ENCODE measurements at places on chromosomes 13 and 19. TPM values are rescaled to one million over a fixed set of nuclear protein-coding genes. Genes with fewer than 3 reads are reported as not detected.
A peak's percentile ranks its signal among the peaks of the same experiment; 100 is the strongest.

DNA sequence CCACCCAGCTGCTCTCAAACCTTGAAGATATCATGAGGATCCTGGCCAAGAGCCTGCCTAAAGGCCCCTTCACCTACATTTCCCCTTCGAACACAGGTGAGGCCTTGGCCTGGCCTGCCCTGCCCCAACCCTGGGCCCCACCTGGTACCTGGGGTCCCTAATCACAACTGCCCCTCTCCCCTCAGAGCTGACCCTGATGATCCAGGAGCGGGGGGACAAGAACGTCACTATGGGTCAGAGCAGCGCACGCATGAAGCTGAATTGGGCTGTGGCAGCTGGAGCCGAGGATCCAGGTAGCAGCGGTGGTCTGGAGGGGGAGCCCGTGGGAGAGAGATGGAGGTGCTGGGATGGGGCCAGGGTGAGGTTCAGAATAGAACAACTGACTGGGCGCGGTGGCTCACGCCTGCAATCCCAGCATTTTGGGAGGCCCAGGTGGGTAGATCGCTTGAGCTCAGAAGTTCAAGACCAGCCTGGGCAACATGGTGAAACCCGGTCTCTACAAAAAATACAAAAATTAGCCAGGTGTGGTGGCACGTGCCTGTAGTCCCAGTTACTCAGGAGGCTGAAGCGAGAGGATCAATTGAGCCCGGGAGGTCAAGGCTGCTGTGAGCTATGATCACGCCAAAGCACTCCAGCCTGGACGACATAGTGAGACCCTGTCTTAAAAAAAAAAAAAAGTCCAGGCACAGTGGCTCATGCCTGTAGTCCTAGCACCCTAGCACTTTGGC is 17.5 kb downstream of the DDX39A start:
- no peak for DNase-seq

The PTGER1 gene
- total RNA-seq, result 0.12 TPM

- no peak for DNase-seq
Observed at GRCh38 chr19:49554701-49555181, 25.6 kb downstream of the NOSIP start.

- no peak for DNase-seq
Observed at GRCh38 chr13:90618133-90618532, 729.4 kb upstream of the MIR17HG start.

The ZNF723 gene
- not detected for total RNA-seq

- DNase-seq, result no peak
Observed at GRCh38 chr13:51235186-51235585, 13.0 kb downstream of the FAM124A start.

The PRSS57 gene
- total RNA-seq, result not detected

The PTH2 gene
- not detected for total RNA-seq

GRCh38 chr19:55640577-55641425 is at the start of gene ZNF580:
TSS of gene ZNF580 (plus strand) at chr19:55641002. CDS start at chr19:55642509, 1,507 bp downstream.
- DNase-seq, result peak; percentile 78

The MYBPC2 gene
- total RNA-seq, result not detected

DNA sequence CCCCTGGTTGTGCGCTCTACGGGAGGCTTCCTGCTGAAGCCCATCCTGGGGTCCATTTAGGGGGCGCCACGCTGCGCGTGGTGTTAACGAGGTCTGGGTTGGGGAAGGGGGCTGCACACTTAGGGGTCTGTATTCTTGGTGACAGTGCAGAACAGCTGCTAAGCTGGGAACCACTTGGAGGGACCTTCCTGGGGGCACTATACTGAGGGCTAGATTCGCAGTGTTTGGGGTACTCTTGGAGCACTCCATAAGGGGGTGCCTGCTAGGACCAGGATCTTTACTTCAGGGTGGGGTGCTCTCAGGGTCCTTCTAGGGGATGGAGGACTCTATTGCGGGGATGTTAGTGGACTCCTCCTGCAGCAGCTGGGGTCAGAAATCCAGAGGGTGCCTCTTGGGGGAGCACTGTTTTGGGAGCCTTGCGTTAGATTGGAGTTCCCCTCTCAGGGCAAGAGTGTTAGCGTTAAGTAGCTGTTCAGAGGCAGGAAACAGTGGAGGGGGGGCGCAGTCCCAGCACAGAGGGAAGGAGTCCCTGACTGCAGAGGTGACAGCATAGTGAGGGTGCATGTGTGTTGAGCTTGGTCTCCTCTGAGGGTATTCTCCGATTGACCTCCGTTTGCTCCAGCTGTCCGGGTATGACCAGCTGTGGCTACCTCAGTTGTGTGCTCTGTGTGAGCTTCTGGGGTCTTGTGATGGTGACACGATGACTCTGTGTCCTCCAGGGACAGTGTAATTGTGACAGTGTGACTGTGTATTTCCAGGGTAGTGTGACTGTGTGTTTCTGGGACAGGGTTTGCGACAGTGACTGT is 1.1 kb downstream of the PDE4A start:
- no peak for DNase-seq

The EMP3 gene
- 98.0 TPM for total RNA-seq

DNA sequence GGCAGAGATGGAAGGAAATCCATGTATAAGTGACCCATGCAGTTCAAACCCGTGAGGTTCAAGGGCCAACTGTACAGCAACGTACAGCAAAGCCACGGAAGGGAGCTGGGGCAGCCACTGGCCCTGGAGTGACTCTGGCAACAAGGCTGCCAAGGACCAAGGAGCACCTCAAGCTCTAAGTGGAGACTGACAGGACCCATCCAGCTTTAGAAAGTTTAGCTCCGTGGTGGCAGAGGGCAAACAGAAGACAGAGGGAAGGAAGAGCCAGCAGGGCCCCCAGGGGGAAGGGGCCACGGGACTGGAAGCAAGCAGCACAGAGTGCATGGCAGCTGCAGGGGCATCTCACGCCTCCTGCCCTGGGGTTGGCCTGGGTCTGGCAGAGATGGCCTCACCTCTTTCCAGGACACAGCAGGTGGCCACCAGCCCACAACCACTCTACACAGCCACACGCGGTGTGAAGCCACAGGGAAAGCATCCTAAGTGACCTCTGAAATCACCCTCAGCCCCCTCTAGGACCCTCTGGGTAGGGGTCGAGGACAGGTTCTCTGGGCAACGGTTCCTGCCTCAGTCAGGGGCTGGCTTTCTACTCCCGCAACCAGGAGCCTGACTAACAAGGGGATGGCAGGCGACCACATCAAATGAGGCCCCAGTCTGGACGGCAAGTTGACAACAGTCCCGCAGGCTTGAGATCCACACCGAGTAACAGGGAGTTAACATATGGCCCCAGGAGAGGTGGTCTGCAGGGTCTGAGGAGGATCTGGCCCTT is 3.8 kb downstream of the MIER2 start:
- DNase-seq, result no peak

DNA sequence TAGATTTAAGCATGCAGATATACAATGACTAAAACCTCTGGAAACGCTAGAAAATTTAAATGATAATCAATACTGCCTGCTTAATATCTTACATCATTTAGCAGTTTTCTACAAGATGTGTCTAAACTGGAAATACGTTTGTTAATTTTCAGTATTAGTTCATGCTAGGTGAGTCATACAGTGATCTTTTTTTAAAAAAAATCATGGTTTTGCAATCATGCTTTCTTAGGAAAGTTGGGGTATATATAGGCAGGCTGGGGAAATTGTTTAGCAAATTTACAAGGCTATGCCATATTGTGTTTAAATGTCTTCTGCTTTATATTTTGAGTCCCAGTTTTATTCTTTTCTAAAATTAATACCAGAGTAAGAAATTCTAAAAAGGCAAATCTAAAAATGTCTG is 245.4 kb upstream of the SPRY2 start:
- no peak for DNase-seq

DNA sequence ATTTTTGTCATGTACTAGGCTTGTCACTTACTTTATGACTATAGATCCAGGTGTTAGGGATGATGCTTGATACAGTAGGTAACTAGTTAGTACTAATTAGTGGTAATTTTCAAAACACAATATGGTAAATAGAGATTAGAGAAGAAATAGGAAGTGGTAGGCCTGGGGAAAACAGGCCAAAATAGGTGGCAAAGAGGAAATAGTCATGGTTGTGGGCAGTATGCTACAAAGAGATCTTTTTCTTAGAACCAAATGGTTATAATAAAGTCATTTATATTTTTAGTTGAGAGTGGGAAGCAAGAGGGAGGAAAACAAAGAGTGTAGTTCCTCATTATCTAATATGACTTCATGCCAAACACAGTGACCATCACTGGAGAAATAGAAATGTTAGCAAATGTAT is 9.1 kb upstream of the VWA8 start:
- DNase-seq, result no peak

DNA sequence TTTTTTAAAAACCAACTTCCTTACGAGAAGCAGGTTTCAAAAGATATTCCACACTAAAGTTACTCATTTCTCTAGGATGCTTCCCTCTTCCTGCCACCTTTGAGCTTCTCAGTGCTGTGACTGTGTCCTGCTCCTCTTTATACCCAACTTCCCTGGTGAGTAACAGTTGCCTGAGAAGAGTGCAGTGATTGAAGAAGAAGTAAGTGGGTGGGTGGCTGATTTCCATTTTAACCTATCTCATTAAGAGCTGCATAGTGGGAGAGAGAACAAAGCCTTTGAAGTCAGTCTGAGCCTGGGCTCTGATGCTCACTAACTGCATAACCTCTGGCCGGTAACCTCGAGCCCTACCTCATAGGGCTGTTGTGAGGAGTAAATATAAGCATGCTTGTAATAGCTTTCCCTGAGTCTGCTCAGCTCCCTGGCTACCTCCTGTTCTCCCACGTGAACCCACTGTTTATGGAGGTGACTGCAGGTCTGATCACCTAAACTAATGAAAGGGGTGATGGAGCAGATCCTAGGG is 977.3 kb downstream of the UQCRFS1 start:
- DNase-seq, result no peak

- DNase-seq, result no peak
Observed at GRCh38 chr19:16229322-16229641, 31.6 kb downstream of the AP1M1 start.

DNA sequence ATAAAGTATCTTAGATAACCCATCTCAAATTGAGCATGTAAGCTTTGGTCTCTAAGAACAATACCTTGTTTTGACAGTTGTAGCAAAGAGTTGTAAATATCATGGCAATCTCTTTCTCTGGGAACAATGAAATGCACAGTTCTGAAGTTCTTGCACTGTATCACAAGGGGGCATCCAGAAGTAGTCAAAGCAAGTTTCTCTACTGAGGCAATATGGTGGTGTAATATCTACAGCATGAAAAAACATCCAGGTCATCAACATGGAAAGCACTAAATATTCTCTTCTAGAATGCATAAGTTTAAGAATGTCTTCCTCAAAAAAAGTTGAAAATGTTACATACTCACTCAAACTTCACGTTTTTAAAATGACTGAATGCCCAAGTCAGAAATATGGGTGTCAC is 19.6 kb downstream of the MTMR6 start:
- no peak for DNase-seq

The OR7C1 gene
- not detected for total RNA-seq

- DNase-seq, result no peak
Observed at GRCh38 chr13:23660249-23660648, 90.0 kb downstream of the TNFRSF19 start.

DNA sequence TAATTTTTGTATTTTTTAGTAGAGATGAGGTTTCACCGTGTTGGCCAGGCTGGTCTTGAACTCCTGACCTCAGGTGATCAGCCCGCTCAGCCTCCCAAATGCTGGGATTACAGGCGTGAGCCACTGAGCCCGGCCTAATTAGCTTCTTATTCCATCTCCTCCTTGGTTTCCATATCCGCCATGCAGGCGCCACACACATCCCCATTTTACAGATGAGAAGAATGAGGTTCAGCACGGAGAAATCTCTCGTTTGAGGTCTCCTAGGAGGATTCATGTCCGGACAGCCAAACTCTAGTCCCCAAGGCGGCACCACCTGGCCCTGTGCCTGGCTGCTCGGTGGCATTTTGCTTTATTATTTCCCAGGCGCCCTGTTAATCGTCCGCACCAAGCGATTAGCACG is 46.2 kb upstream of the PTPRS start:
- DNase-seq, result no peak

- no peak for DNase-seq
Observed at GRCh38 chr13:88068975-88069374, 397.8 kb downstream of the SLITRK5 start.

- no peak for DNase-seq
Observed at GRCh38 chr13:41361491-41361890, 50.4 kb downstream of the NAA16 start.

The IZUMO2 gene
- total RNA-seq, result not detected

- no peak for DNase-seq
Observed at GRCh38 chr13:76024151-76024550, 388.0 kb downstream of the LMO7 start.

DNA sequence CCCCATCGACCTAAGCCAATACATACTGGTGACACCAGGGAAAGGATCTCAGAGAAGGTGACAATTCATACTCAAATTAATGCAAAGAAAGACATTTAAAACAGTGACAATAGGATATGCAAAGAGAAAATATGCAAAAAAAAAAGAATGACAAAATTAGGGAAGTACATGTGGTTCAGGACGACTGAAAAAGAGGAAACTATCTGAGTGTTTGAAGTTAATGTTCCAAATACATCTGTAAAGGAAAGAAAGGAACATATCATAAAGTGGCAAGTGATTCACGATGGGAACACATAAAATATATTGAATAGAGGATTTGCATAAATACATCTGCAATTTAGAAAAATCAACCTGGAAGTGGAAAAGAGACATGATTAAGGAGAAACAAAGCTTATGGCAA is 441.4 kb downstream of the SLITRK5 start:
- no peak for DNase-seq

GRCh38 chr19:11378319-11379189 is 4.1 kb downstream of the SWSAP1 start:
- peak; percentile 89 for DNase-seq

GRCh38 chr13:111494641-111495040 is 174.2 kb downstream of the TEX29 start:
- no peak for DNase-seq

The IL17D gene
- 0.71 TPM for total RNA-seq

GRCh38 chr19:56089344-56089743 is 31.8 kb downstream of the ZNF787 start:
- no peak for DNase-seq

- DNase-seq, result peak; percentile 93
Observed at GRCh38 chr19:48445256-48445605, 552 bp upstream of the GRWD1 start.

GRCh38 chr19:58385891-58386575 is 1.0 kb upstream of the RPS5 start:
- DNase-seq, result no peak
